Hematopoietic multipotent progenitor cell treated with erythropoietin and hydrocortisone succinate and interleukin-3 and kit ligand, for 15 days (in vitro differentiated cells): ENCODE measurements at places on chromosomes 2 and 18.

DNA sequence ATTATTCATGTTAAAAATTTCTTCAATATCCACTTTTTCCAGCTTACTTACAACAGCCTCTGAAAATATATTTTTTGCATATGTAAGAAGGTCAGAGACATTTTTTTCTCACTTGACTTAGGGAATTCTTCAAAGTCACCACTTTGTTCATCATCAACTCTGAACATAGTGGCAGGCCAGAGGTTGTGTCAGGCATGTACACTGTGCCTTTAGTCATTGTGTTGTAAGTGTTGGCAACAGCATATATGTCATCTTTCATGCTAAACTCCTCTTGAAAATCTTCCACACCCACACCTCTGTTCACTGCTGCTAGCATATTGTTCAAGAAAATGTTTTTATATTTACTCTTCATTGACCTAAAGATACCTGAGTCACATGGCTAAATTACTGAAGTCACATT is 52.2 kb upstream of the ACVR1 start:
- no peak for DNase-seq

DNA sequence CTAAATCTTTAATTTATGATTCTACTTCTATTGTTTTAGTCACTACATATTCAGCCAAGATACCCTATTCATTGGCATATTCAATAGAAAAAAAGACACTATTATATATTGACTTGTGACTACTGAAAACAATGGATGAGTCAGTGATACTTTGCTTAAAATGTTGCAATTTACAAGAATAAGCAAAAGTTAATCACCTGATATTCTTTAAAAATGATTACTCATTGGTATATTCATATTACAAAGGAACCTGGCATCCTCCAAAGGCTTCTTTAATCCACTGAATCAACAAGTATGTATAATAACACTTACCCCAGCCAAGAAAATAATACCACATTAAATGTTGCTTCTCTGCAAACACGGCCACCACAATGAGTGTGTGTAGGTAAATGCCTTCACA is 87.8 kb downstream of the CALCRL start:
- no peak for DNase-seq

GRCh38 chr2:233440314-233440713 is 86.0 kb downstream of the DGKD start:
- DNase-seq, result no peak

DNA sequence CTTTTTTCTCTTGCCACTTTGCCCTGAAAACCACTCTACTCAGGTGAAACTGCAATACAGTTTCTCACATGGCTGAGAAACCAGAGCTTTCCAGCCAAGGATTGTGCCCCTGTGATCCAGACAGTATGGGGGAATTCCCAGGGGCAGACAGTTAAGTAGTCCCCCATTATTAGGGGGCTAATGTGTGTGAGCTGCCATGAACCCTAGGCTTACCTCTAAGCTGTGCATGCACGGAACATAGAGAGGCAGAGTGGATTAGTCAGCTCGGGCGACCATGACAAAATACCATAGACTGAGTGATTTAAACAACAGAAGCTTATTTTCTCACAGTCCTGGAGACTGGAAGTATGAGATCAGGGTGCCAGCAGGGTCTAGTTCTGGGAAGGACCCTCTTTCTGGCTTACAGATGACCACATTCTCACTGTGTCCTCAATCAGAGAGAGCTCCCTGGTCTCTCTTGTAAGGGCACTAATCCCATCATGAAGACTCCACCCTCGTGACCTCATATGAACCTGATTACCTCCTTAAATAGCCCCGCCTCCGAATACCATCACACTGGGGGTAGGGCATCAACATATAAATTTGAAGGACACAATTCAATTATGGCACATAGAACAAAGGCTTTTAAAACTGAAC is 215.1 kb downstream of the EIPR1 start:
- DNase-seq, result no peak

DNA sequence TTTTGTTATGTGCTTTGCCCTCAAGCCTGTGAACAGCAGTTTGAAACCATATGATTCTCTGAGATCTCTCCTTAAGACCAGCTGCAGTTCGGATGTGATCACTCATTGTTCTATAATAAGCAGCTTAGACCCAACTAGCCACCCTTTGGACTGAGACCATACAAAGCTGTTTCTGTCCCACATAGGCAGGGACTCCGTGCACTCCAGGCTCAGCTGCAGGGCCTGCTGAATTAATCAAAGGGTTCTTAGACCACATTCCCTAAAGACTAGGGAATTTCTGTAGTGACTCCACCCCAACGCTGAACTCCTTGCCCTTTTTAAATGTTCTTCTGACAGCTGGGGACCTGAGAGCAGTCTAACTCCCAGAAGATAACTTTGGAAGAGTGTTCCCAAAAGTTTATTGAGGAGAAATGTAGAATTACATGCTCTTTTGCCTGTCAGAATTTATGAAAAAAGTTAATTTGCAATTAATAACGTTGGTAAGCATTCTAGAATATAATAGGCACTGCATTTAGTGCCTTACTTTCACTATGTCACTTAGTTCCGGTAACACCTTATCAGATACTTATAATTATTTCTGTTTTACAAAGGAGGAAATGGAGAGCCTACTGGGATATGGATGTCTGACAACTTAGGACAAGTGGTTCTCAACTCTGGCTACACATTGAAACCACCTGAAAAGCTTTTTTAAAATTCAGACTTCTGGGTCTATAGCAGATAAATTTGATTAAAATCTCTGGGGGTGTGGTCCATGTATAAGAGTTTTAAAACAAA is 42.3 kb downstream of the GULP1 start:
- DNase-seq, result no peak

GRCh38 chr18:57469884-57470283 is 34.7 kb downstream of the ONECUT2 start:
- no peak for DNase-seq

DNA sequence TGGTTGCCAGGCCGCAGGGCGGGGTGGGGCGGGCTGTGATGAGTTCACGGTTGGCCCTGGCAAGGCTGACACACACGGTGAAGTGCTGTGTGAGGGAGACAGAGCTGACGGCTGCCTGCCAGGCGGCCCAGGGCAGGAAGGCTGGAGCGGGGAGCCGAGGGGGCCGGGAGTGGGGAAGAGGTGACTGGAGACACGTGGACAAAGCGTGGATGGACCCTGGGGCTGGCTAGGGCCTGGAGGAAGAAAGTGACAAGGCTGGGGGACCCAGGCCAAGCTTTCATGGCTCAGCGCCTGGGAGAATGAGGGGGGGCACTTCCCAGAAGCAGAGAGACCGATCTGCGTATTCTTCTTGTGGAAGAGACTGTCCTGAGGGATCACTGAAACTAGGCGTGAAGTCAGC is 123.2 kb downstream of the DYSF start:
- DNase-seq, result no peak

DNA sequence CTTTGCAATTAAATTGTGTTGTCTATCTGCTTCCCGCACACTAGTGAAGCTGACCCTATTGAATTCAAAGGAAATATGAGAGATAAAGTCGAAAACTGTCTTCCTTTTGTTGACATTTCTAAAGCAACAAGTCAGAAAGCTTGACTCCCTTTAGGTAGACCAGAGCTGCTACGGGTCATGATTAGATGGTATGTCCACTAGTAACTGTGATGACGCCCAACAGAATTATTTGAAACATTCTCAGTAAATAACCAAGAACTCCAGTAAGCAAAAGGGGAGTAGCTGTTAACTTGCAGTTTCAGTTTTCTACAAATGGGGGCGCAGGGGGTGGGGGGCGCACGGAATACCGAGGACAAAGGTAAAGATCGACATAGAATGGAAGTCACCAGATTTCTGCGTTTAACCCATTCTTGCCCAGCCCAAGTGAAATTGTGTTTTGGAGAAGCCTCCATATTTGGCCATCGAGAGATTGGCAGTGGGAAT is 56.4 kb downstream of the CRIM1 start:
- DNase-seq, result no peak

DNA sequence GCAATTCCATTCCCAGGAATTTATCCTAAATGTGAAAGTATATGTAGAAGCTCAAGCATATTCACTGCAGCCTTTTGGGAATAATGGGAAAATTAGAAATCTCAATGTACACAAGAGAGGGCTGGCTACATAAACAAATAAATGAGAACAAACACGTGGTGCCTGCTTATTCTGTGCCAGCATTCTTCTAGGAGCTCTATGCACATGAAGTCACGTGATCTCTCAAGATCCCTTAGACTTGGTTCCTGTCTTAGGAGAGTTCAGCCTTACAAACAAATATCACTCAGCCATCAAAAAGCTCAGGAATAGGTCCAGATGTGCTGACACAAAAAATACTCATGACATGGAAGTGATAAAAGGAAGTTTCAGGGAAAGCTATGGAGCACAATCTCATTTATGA is 92.9 kb upstream of the SP3 start:
- DNase-seq, result no peak

GRCh38 chr18:68564961-68565360 is 149.9 kb downstream of the TMX3 start:
- no peak for DNase-seq

- no peak for DNase-seq
Observed at GRCh38 chr2:29589440-29590103, 331.8 kb downstream of the ALK start.

DNA sequence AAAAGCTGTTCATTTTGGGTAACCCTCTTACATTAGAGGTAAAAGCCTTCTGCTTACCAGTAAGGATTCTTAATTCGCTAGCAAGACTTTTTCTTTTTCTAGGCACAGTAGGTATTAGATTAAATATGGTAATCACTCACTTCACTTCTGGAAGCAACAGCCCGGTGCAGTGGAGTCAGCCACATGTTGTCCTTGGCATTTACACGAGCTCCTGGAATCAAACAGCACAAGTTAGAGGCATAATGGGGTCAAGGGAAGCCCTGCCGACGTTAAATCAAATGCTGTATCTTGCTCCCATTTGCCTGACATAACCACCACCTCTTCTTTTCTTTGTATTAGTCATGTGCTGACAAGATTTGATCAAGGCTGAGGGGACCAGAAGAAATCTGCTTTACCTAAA is 174.1 kb downstream of the ANKRD44 start:
- DNase-seq, result no peak

DNA sequence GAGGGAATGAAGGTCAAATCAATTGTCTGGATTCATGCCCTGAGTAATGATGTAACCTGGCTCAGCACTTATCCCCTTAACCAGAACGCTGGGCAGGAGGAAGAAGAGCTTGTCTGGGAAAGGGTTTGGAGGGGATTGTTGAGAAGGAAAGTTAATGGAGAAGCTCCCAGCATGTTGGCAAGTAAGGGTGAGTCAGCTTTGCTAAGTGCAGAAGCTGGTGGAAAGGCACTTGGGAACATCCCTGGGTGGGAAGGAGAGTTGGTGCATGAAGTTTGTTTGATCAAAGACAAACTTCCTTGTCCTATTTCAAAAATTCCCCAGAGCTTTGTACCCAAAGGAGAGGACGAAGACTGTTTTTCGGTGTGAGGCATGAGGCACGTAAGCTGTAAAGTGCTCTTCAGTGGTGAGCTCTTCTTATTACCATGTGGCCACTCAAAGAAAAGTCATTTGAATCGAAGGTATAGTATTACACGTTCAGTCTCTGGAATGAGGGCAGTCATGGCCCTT is 17.6 kb upstream of the DAW1 start:
- DNase-seq, result no peak

GRCh38 chr2:146077156-146077555 is 1557.2 kb upstream of the ZEB2 start:
- no peak for DNase-seq

GRCh38 chr2:172978063-172978383 is 97.6 kb upstream of the MAP3K20 start:
- no peak for DNase-seq

DNA sequence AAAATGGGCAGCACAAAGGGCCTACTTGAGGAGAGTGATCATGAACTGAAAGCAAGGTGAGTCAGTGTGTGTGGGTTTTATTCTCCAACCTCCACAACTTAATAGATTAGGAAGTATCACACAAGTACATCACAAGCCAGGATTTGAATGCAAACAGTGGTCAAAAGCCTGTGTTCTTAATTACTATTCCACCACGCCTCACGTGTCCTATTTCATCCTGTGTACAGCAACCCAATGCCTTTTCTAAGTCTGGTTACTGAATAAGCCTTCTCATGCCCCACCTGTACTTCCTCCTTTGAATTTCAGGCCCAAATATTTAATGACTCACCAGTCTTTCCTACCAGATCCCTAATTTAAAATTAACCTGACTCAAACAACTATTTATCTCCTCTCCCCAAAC is 755.7 kb upstream of the SLC8A1 start:
- no peak for DNase-seq

- DNase-seq, result no peak
Observed at GRCh38 chr2:67984600-67984999, 78.2 kb downstream of the C1D start.

GRCh38 chr2:53877112-53877511 is 17.3 kb upstream of the GPR75 start:
- DNase-seq, result no peak

DNA sequence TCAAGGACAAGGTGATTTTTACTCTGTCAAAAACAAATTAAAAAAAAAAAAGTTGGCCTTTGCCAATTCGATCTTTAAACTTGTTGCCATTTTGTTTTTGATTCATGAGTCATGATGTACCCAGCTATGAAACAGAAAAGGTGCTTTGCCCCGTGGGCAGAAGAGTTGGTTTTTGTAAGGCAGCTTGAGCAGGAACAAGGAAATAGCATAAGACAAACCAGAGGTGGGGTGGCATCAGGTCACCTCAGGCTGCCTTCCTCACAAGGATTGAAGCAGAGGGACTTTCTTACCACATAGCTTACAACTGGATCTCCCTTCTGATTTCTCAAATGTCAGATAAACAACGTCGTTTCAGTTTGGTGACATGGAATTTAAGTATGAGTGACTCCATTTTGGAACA is 123.8 kb downstream of the ARL4C start:
- no peak for DNase-seq

DNA sequence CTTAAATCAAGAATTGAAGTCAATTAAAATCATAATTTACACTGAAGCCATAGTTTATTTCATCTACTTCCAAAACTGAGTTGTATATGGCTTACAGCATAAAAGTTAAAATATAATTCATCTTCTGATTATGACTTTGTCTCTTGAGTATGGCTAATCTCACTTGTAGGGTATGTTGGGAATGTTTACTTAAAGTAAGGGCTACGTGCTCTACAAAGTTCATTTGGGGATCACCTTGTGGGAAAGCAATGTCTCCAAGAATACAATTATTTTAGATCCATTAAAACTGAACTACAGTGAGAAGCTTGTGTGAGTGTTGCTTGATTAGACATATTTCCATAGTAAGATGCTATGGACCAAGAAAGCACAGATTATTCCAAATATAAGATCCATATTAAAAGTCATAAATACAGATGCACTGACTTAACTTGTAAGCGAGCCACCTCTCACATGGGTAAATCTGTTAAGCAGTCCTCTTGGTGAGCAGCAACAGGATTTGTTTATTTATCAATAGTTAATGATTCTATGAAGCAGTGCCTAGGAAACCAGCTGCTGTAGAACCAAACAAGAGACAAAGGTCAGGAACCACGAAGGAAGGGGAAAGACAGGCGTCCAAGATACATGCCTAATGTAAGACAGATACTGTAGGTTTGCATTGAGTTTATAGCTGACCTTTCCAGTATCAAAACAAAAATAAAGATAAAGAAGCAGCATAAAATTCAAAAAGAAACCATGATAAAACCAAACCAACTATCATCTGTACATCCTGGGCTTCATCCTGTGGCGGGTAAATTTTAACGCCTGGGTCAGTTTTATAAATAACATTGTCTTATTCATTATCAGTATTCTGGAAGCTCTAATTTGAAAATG is 24.8 kb downstream of the DSG4 start:
- DNase-seq, result no peak
